ENCODE measurements at places on chromosomes 13 and 19.

- DNase-seq = no peak
Measured at GRCh38 chr13:105159841-105160240, 1375.6 kb downstream of the EFNB2 start.

DNA sequence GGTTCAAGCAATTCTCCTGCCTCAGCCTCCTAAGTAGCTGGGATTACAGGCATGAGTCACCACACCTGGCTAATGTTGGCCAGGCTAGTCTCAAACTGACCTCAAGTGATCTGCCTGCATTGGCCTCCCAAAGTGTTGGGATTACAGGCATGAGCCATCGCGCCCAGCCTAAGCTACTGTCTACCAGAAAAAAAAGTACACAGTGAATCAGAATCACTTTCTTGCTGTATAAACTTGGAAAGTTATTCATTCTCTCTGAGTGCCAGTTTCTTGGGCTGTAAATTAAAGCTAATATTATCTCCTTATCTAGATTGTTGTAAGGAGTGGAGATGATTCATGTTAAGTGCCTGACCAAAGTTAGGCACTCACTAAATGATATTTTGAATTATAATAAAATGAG lies 242.8 kb downstream of the ENOX1 start:
- no peak for DNase-seq

DNA sequence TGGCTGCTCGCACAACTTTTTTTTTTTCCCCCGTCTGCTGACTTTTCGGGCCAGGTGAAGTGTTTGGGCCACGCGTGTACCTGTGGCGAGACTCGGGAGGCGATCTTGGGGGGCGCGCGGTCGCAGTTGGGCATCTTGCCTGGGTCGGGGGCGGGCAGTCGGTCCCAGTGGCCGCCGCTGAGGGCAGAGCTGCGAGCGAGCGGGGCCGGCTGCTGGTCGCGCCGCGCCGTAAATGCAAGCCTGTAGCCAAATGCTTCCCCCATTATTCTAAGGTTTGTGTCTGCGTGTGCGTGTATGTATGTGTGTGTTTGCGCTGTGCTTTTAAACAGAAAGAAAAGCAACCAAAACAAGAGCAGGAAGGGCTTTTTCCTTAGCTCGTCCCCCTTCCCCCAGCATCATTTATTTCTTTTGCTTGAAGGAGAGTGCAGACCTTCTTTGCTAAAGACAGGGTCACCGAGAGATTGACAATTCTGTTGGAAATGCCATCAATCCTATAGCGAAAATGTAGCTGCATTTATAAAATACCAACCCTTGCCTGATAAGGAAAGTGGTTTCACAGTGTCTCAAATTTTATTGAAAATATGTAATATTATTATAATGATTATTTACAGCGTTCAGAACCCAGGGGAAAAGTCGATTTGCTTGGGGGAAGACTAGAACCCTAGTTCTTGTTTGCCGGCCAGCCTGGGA lies 143.2 kb upstream of the ZNF536 start:
- DNase-seq = no peak

DNA sequence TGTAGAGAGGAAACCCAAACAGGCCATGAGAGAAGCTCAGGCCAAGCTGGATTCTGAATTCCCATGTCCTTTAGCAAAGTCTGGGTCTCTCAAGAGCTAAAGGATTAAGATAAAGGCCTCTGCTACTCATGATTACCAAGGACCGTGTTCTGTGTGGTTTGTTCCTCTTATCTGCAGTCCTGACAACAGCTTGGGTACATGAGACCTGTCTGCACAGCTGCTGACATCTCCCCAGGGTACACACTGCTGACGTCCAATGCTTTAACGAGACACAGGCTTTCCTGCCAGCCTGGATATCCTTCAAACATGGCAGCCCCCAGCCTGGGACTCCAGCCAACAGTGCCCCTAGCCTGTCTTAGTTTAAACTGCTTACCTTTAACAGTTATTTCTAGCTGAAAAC lies 211.0 kb downstream of the SLC7A1 start:
- no peak for DNase-seq

DNA sequence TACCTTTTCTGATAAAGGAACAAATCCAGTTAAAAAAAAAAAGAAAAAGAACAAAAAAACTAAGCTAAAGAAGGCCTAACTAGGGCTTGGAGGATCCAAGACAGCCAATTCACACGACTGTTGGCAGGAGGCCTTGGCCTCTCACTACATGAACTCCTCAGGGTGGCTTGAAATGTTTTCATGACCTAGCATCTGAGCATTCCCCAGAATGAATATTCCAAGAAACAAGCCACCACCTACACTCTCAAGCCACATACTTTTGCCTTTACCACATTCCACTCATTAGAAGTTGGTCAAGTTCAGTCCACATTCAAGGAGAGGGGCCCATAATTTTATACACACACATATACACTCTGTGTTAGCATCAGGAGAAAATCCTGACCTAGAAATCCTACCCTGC lies 97.6 kb upstream of the SIAH3 start:
- DNase-seq = no peak

DNA sequence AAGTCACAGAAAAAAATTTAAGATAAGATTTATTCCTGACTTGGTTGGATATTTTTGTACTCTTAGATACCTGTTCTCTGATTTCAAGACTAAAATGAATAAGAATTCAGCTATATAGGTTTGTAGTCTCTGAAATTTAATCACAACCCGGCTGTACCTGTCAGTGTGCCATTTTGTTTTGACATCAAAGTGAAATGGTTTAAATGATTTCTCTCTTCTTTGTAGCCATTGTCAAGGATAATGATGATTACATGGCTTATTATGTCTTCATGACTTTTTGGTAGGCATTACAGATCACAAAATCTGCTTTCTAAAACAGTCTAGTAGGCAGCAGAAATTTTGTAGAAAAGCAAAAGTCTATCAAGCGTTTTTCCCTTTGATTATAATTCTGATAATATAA lies 72.5 kb downstream of the PCDH17 start:
- no peak for DNase-seq

GRCh38 chr13:97276862-97277269 lies 54.7 kb downstream of the MBNL2 start:
- no peak for DNase-seq

DNA sequence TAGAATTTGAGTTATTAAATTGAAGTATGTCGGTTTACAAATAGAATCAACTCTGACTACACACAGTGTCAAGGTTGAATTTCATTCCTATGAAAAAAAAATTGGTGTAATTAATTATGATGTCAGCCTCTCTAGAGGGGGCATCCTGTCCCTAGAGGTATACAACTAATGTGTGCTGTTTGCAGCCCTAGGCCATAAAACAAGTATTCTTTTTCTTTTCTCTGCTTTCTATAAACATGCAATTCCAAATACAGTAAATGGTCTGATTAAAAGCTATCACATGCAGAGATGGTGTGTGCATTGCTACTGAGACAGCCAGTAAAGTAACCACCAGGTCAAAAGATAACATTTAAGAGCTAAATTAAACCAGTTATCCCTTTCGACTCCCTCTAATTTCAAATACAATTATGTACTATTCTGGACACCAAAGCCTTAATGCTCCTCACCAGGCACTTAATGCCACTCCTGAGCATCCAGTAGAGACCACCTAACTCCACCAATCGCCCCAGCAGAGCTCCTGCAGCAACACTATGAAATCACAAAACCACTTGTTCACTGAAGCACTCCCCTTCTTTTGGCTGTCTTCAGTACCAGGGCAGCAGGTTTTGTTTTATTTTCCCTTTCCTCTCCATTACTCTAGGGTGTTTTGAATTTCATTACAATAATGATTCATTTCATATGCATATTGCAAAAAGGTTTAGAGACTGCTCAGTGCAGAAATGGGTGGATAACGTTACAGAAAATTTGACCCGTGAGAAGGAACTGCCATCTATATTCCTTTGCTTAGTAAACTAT lies 426.9 kb downstream of the PCDH9 start:
- peak; percentile 31 for DNase-seq

- no peak for DNase-seq
Measured at GRCh38 chr13:48579165-48579918, 46.5 kb upstream of the RCBTB2 start.

DNA sequence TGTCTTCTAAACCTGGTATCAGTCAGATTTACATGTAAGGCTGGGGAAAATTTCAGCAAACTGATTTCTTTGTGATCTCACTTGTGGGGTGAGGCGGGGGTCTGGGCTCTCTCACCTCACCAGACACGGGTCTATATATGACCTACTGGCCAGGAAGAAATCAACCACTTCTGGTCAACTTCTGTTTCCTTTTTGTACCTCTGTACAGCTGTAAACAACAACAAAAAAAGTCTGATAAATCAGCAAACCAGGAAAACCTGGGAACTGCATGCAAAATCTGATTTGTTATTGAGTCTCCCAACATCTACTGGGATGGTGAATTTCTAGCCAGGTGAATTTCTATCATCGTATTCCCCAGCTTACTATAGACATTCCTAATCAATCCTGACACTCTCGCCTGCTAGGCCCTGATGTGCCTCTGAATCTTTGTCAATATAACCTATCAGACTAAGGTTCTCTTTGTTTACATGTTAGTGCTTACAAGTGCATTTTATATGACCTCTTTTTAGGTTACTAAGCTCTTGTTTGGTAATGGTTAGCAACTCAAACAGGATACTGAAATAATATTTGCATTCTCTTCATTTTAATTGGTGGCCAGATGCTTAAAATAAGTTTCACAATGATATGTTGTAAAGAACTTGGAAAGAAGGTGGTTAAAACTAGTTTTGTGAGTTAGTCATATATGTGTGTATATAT lies 77.7 kb downstream of the LRRC63 start:
- no peak for DNase-seq

DNA sequence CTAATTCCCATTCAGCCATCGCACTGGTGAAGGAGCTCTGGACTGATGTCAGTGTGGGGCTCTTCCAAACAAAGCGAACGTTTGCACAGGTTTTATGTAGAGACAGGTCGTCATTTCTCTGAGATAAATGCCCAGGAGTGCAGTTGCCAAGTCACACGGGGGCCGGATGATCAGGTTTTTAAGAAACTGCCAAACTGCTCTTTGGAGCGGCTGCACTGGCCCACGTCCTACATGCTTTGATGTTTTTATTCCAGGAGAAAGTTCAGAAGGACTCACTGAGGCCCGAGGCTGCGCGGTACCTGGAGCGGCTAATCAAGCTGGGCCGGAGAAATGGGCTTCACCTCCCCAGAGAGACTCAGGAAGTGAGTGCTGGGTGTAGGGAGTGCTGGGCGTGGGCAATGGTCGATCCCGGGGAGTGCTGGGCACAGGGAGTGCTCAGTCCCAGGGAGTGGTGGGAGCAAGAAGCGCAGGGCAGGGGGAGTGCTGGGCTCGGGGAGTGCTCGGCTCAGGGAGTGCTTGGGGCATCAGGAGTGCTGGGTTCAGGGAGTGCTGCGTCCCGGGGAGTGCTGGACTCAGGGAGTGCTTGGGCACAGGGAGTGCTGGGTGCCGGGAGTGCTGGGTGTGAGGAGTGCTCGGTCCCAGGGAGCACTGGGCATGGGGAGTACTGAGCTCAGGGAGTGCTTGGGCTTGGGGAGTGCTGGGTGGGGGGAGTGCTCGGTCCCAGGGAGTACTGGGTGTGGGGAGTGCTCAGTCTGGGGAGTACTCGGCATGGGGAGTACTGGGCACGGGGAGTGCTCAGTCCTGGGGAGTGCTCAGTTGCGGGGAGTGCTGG lies 10.7 kb downstream of the THOP1 start:
- DNase-seq = no peak

GRCh38 chr13:30355384-30355699 lies 48.0 kb upstream of the KATNAL1 start:
- DNase-seq = no peak

DNA sequence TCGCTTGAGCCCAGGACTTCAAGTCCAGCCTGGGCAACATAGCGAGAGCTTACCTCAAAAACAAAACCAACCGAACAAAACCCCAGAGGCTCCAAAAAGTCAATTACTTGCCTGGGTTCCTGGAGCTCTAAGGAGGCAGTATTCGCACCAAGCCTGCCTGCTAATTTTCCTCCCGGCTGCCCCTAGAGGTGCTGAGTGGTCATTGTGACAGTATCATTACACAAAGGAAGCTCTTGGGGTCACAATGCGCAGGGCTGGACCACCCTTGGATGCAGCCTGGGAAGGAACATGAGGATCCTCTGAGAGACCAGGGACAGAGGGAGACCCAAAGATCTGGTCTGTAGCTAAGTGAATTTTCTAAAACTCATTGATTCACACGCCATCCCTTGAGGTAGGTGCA lies 8.5 kb upstream of the PEX11G start:
- no peak for DNase-seq

DNA sequence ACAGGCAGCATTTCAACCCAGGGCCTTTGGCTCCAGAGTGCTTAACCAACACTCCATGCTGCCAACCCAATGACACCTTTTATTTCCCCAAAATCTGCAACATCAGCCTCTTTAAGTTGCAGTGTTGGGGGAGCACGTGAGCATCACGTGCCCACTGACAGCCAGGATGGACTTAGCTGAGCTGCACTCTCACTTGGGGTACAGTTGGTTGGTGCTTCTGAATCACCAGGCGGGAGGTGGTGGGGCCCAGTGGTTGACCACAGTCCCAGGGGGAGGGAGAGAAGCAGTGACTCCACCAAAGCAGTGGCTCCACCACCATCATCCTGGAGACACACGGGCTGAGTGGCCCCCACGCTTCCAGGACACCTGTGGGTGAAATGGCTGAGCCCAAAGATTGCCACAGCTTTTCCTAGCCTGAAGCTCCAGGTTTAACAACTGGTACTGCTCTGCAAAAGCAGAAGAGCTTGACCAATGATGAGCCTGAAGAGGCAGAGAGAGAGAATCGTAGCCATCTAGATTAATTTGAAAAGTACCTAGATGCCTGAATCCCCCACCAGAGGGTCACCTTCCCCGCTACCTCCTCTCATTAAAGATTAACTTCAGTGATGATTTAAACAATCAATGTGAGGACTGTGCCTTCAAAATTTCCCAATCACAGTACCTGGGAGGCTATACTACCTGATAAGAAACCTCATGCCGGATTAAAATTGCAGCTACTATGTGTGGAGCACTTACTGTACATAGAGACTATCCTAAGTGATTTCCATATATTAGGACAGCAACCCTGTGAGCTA lies 193.8 kb downstream of the FOXO1 start:
- DNase-seq = no peak

GRCh38 chr13:25881136-25881926 lies 170.5 kb downstream of the SHISA2 start:
- DNase-seq = no peak

GRCh38 chr13:19607523-19608078 lies 25.9 kb upstream of the MPHOSPH8 start:
- DNase-seq = no peak

DNA sequence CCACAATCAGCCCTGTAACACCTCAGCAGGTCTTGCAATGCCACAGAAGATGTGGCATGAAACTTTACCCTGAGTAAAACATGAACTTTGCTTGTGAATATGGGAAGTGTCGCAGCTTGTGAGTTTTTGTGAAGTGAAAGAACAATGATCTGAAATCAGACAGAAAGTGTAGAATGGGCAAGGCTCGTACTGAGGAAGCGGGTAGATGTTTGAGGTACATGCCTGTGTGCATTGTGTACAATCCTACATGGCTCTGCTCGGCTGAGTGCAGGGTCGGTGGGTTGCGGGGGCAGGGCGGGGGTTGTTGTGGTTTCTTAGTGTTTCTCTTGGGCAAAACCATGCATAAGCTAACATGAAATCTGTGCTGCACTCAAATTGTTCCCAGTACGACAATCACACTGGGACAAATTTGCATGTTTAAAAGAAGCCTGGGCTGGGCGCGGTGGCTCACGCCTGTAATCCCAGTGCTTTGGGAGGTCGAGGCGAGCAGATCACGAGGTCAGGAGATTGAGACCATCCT lies 1.1 kb downstream of the NLRP13 start:
- DNase-seq = no peak
